ENCODE measurements at places on chromosomes 1 and 21.

DNA sequence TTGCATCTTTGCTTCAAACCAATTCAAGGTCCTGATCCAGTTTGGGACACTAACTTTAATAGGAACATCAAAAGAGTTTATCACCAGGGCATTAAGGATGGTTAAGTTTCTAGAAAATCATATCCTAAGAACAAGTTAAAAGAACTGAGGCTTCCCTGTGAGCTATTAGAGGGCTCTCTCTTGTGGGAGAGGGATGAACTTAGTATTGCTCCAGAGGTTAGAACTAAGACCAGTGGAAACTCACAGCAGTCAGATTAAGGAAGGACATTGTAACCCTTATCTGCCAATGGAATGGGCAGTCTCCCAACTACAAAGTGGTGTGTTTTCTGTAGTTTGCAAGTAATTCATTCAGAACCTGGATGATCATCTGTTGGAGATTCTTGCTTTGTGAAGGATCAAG, 36.8 kb downstream of the UBE2U start:
- no peak for DNase-seq

- DNase-seq: no peak
Observed at GRCh38 chr1:109850827-109851226, 59.8 kb upstream of the CSF1 start.

- no peak for DNase-seq
Observed at GRCh38 chr21:37000381-37000780, 6.1 kb upstream of the RIPPLY3 start.

DNA sequence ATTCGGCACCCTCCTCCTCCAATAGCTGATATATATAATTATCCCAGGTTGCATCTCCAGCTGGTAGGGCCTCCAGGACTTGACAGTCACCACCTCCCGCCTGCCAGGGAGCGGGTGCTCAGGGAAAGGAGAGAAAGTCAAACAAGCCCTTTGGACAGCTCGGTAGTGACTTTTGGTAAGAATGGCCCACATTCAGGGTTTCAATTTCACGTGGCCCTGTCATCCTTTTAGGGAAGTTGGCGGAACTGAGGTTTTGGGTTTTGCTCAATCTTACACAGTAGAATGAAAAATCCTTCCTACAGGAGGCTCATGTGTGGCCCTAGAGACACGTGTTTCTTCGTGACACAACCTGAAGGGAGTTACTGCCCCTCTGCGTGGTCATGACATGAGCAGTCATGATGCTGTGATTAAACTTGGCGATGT, 44.2 kb downstream of the CAPN8 start:
- DNase-seq: peak; percentile 7

DNA sequence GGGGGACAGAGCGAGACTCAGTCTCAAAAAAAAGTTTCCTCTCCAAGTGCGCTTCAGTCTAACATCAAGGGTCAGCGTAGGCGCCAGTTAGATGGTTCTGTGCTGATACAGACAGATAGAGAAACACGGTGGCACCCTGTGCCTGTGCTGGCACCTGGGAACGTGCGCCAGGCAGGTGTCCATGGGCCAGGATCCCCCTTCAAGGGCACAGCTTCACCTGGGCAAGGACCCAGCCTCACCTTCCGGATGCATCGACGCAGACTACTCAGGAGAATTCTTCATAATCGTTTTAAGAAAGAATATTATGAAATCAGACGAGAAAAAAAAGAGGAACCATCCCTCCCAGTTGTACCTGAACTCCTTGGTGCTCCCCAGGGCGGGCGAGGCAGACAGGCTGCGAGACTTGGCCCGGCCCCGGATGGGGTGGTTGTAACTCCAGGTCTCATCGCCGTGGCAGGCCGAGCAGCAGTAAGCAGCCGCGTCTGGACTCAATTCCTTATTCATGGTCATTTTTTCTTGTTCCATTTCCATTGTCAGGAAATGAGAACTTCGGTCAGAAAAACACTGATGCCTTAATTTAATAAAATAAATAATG, 13.3 kb downstream of the NADK start:
- DNase-seq: no peak

- no peak for DNase-seq
Observed at GRCh38 chr1:209335178-209335577, 248.3 kb upstream of the CAMK1G start.

DNA sequence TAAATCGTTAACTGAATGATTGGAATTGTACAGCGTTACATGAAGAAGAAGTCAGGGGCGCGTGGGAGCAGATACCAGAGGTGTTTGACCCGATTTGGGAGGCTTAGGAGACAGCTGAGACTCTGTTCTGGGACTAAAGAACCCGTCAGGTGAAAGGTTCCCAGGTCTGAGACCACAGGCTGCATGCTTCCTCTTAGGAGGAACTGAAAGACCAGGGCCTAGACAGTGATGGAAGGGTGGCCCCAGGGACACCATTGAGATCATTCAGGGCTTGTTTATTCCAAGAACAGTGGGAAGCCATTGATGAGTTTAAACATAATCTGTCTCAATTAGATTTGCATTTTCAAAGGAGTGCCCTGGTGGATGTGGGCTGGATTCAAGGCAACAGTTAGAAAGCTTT, 904 bp downstream of the KLF17 start:
- no peak for DNase-seq

GRCh38 chr1:156157506-156157905, 4.1 kb downstream of the SEMA4A start:
- no peak for DNase-seq

DNA sequence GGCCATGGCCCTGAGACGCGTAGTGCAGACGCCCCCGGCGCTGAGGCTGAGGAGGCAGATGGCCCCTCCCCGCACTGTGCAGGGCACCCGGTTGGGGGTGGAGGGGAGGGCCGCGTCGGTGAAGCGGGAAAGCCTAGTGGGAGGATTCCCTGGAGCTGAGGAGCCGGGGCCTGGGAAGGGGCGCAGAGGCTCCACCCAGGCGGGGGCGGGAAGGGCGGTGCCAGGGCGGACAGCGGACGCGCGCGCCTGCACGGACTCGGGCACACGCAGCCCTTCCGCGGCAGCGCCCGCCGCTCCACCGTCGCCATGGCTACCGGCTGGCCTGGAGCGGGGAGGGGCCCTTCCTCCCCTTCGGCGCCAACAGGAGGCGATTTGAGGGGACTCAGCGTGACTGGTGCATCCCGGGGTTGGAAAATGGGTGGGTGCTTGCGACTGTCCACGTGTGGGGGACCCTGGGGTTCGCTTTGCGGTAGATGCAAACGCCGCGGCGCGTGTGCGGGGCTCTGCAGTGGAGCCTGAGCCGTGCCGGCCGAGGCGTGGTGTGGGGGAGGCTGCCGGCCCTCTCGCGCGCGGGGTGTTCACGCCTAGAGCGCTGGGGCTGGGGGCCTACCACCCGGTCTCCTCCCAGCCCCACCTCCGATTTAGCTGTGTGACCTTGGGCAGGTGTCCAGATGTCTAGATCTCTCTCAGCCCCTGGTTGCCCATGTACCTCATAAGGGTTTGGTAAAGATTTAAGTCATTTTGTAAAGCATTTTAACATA, 35.1 kb downstream of the PTPRF start:
- DNase-seq: no peak

GRCh38 chr1:165143437-165144065, 213.0 kb downstream of the LMX1A start:
- no peak for DNase-seq

All from T-cell (primary cell).